ENCODE measurements at places on chromosomes 12 and 14.

DNA sequence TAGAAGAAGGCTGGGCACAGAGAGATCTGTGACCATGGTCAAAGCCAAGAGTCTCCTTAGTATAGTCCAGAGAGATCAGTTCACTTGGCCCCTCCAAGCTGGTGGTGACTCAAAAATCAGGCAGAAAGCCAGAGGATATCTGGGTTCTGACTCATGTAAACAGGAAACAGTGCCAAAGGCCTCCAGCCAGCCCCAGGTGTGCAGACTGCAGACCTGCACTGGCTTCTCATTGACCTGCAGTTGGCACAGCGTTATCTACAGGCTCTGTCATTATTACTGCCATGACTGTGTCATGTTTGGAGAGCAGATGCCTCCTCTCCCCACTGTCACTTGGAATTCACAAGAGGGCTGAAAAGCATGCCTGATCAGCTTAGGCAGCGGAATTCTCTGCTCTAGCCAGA, 295.7 kb upstream of the PRKD1 start:
- DNase-seq: no peak

DNA sequence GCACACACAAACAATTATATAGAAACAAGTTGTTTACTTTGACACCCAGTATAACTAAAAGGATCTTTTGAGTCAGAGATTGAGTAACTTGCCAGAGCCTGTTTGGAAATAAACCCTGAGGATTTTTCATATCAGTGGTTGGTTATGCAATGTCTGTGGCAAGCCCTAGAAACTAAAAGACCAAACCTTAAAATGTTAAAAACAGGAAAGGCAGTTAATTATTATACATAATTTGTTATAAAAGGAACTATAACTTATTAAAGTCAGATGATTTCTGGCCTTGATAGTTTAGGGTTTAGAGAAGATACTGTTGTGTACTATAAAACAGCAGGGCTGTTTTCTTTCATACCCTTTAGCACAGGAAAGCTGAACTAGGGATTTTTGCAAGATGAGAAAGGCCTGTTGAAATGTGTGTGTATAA, 44.1 kb downstream of the PSEN1 start:
- no peak for DNase-seq

DNA sequence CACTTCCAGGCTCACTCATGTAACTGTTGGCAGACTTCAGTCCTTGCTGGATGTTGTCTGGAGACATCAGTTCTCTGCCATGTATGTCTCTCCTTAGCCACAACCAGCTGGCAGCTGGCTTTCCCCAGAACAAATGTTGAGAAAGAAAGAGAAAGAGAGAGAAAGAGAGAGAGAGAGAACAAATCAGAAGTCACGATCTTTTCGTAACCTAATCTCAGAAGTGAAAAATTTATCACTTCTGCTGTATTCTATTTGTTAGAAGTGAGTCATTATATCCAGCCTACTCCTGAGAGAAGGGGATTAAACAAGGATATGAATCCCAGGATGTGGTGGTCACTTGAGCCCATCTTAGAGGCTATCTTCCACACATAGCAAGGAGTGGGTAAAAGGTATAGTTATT, 101.2 kb downstream of the BTG1 start:
- no peak for DNase-seq

- DNase-seq: peak; percentile 94
These were observed at the start of gene FAM177A1 for GRCh38 chr14:35046048-35046750. TSS of gene FAM177A1 (plus strand) at chr14:35046272. CDS start at chr14:35046464, 192 bp downstream.

- DNase-seq: peak; percentile 55
These were observed 200.2 kb upstream of the RBM19 start for GRCh38 chr12:114166362-114166761.

DNA sequence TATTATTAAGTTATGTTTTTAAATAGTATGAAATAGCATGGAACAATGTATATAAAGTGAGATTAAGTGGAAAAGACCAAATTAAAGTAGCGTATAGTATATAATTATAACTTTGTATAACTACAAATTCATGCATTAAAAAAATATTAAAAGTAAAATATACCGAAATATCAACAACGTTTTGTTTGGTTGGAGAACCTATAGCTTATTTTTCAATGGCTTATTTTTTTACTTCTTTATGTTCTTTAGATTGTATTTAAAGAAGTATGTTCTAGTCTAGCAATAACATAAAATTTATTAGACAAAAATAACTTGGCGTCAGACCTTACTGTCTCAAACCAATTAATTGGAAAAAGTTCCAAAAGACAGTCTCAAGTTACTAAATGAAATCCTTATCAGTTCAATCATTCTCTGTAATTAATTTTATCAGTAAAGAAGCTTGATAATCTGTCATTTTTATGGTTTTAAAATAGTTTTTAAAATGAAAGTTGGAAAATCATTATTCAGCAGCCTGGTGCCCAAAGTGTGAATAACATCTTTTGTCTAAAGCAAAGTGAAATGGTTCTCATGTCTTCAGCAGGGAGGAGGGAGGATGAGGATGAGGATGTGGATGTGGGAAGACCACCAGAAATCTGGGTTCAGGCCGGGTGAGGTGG, 46.7 kb downstream of the IRAK3 start:
- peak; percentile 38 for DNase-seq

GRCh38 chr12:93573552-93574223, 1.2 kb downstream of the SOCS2 start:
- DNase-seq: no peak

DNA sequence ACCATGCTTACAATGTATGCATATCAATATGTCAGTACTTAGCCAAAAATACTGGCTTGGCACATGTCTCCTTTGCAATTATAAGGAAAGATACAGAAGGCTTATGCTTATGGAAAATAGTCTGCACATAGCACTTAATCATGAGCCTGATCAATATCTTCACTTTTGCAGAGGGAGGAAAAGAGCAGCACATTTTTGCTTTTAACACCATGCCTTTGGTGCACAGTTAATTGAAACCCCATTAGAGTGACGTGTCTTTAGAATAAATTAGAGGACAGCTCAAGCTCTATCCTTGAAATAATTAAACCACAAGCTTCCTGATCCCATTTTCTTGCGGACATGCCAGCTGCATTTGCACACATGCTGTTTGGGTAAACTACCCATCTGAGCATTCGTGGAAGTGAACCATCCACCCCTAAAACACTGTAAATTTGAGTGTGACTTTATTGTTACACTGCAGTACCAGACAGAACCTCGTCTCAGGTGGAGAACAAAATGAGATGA, 839.9 kb upstream of the MGAT4C start:
- no peak for DNase-seq

GRCh38 chr14:79601579-79601978, 609.7 kb downstream of the DIO2 start:
- DNase-seq: no peak

DNA sequence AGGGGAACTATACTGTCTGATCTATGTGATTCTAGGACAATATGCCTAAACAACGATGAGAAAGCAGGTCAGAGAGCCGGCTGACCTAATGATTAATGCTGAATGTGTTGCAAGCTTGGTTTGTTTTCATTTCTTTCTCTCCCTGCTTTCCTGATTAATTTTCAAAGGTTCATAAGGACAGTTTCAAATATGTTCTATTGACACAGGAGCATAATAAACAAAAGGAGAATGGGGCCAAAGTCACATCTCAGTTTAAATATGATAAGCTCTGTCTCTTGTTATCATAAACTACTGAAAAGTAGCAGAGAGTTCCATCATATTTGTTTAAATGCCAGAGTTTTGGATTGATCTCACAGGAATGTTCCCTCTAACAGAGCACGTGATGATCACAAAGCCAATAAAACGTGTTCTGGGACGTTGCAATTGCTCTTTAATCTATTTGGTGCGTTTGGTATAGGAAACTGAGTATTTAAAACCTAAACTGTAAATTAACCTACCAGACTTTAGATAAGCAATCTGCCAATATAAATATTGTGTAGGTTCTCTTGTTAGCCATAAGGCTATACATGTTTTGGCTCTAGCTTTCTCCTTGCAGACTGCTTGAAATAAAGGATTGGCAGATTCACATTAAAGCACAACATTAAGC, 3.7 kb upstream of the HSD17B6 start:
- DNase-seq: no peak

- no peak for DNase-seq
These were observed 71.3 kb downstream of the CRACR2A start for GRCh38 chr12:3681595-3682061.

DNA sequence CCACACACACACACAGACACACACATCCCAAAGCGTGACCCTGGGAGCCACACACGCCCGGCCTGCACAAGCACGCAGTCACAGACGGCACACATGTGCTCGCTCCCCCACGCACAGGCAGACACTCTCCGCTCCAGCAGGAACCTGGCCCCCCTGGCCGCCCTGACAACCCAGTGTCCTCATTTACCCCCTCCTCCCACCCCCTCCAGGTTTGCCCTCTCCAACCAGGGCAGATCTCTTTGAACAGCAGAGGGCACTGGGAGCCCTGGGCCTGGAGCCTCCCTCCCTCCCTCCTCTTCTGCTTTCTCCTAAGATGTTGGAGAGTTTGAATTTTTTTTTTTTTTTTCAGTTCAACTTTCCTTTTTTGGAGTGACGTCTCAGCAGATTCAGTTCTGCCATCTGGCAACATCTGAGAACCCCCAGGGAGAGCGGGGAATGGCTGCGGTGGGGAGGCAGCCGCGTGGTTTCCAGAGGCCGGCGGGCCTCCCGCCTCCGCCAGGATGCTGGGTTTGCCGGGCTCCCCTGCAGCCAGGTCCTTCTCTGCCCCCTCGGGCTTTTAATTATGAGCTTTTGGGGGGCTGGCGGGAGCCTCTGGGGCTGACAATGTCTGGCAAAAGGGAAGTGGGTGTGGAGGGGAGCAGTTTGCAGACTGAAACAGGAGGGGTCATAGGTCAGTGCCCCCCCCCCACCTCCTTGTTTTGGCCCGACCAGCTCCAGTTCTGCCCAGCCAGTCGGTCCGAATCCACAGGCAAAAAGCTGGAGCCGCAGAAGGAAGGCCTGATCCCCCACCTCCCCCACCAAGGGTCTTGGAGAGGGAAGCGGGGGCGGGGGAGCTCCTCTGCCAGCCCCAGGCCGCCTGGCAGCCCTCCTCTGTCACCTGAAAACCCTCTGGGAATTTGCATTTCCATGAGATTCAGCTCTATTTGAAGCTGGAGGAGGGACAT, 1.3 kb upstream of the NCOR2 start:
- peak; percentile 49 for DNase-seq

DNA sequence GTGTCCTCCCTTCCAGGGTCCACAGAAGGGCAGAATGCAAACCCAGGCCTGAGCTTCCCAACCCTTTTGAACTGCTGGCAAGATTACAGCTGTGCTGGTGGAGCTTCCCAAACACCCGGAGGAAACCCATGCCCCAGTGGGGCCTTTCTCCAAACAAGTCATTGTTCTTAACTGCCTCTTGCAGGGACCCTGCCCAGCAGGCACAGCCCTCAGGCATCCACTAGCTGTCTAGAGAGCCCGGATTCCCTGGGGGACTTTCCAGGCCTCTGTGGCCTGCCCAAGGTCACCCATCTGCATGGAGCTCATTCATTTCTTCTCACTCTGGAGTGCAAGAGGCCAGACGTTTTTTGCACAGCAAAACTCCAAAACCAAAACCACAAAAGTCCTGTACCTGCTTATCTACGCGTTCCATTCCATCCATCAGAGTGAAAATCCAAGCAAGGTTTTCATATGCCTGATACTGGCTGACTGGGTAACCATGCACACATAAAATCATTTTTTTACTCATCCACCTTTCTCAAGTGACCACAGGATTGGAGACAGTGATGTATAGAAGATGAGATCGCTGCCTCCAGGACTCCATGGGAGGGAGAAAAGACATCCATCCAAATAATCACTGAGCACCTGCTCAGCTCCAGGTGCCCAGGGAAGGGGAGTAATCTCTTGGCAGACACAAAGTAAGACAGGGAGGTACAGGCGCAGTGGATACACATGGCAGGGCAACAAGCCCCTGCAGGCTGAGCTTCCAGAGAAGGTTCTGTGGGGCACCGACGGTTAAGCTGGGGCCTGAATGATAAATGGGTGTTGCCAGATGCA, 17.2 kb upstream of the BDKRB2 start:
- DNase-seq: no peak

DNA sequence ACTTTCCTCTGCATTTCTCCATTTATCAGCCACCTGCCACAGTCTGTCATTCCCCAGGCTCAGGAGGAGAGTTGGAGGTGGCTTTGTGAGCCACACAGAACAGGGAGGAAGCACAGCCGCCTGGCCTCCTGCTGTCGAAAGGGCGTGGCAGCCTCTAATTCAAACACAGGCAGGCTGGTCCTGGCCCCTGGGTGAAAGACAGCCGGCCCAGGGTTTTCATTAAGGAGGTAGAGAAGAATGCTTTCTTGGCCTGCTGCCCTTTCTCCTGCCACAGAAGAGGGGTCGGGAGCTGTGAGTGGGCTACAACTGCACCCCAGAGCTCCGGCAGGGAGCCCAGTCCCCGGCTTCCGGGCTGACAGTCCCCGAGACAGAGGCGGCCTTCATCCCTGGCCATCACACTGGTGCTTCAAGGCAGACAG, 108.6 kb upstream of the FZD10 start:
- no peak for DNase-seq

- no peak for DNase-seq
These were observed 6.3 kb downstream of the B4GALNT3 start for GRCh38 chr12:466039-466438.

GRCh38 chr12:124788936-124789555, 74.6 kb downstream of the SCARB1 start:
- DNase-seq: no peak

DNA sequence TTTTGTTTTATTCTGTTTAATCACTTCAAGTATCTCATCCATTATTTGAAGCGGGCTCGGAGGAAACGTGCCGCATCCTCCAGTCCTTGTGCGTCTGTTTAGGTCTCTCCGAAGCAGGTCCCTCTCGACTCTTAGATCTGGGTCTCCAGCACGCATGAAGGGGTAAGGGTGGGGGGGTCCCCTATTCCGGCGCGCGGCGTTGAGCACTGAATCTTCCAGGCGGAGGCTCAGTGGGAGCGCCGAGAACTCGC, 311 bp upstream of the LGR5 start:
- no peak for DNase-seq

GRCh38 chr12:123474485-123475245, 16.7 kb downstream of the SNRNP35 start:
- no peak for DNase-seq

DNA sequence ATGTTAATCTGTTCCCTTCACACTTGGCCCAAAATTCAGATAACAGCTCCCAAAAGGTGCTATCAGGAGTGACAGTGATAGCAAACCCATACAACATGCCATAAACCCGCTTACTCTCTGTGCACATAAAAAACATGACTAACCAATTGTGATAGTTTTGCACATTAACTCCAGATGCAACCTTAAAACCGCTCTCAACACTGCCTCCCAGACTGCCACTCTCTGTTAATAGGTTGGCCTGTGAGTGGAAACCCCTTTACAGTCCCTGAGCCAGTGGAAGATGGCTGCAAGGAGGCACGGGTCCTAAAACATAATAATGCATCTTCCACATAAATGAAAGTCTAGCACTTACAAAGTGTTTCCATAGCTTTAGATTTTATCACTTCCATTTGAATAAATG, 12.0 kb upstream of the TMTC1 start:
- no peak for DNase-seq

DNA sequence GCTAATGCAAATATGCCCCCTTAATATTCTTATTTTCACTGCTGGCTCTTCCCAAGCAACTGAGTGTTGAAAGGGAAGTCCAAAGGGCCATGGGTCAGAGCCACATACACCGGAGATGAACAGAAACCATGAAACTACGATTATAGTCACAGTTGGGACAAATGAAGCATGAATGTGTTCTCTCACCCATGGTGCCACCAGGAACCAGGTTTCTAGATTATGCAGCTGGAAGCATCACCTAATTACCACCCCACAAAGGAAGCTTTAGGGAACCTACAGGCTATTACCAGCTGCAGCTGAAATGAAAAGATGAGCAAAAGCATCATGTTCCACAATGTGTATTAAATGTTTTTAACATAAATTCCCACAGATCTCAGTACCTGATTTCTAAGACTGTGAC, 15.4 kb downstream of the TMTC1 start:
- no peak for DNase-seq

- DNase-seq: no peak
These were observed 268.9 kb downstream of the RAD51B start for GRCh38 chr14:68088451-68088854.

All from HEK293T (cell line).